ENCODE measurements at places on chromosomes 6 and 20.

DNA sequence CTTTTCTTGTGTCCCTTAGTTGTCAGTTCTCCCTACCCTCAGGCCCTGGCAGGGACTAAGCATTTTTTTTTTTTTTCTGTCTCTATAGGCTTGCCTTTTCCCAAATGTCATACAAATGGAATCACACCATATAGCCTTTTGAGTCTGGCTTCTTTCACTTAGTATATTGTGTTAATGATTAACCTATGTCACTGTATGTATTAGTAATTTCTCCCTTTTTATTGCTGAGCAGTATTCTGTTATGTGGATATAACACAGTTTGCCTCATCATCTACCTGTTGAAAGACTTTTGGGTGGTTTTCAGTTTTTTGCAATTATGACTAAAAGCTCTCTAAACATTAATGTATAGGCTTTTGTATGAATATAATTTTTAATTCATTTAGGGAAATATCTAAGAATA, 16.0 kb upstream of the FBXO30 start:
- DNase-seq, result no peak

DNA sequence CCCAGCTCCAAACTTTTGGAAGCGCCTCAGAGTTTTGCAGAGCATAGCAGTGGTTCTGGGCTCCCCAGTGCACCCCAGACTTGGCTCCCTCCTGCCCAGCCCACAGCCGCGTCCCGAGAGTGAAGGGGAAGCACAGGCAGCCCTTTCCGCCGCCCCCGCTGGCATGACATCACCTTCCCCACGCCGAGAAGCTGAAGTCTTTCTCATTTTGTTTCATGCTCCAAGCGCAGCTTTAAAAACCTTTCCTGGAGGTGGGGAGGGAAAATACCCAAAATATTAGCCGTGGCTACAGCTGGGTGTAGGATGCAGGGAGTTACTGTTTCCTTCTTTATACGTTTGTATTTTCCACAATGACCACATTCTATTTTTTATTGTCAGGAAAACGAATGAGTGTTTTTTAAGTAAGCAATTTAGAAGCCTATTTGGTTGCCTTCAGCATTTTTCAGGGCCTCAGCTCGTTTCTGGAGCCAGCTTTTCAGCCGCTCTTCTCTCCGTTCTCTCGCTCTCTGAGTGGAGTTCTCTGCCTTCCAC, 72.9 kb downstream of the SNX5 start:
- DNase-seq, result peak; percentile 23

DNA sequence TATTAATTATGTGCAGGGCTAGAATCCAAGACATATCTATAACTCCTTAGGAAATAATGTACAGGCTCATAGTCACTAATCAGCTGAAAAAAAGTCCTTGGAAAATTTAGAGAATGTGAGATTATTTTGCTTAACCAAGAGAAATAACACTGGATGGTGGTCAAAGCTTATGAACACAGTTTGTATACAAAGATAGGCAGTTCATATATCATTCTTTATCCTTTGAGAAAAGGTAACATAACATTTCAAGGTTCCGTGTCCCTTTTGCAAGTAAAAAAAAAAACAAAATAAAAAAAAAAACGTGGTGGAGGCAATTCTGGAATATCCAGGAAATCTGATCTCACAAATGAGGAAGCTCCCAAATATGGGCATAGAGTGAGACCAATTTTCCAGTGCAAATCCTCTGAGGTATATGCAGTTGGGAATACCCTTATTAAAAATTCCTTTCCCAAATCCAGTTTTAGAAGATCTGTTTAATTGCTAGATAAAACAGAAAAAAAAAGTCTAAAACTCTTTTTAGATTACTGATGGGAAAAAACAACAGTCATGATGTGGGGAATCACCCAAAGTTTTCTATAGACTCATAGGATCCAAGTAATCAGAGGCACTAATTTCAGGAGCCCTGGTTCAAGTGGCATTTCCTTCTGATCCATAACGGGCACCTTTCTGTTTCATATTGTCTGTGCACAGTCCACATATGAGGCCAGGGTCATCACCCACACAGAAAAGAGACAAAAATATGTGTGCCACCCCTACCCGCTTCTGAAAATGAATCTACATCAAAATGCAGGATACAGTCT, 17.7 kb upstream of the TNFAIP3 start:
- DNase-seq, result no peak

- no peak for DNase-seq
These were observed 62.0 kb downstream of the RSPO3 start for GRCh38 chr6:127180426-127180825.

DNA sequence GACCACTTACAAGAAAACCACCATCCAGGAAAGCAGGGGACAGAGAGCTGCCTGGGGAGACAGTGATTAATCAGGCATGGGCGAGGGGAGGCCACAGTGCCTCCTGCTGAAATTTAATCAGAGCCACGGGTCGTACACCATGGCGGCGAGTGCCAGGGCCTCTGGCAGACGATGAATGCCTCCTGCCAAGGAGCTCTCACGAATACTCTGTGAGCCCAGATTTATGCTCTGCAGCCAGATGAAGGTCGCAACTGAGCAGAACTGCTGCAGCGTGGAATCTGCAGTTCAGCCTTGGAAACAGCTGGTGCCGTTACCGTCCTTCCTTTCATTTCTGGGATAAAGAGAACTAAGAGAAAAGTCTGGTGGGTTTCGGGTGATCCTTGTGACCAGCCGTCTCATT, 85.6 kb downstream of the BFSP1 start:
- DNase-seq, result no peak

GRCh38 chr6:25882051-25882496, 8.0 kb upstream of the SLC17A3 start:
- DNase-seq, result peak; percentile 63
